ENCODE measurements at places on chromosomes 4 and X.

GRCh38 chr4:124713185-124713592 lies 657 bp upstream of the ANKRD50 start:
- peak; percentile 23 for DNase-seq

DNA sequence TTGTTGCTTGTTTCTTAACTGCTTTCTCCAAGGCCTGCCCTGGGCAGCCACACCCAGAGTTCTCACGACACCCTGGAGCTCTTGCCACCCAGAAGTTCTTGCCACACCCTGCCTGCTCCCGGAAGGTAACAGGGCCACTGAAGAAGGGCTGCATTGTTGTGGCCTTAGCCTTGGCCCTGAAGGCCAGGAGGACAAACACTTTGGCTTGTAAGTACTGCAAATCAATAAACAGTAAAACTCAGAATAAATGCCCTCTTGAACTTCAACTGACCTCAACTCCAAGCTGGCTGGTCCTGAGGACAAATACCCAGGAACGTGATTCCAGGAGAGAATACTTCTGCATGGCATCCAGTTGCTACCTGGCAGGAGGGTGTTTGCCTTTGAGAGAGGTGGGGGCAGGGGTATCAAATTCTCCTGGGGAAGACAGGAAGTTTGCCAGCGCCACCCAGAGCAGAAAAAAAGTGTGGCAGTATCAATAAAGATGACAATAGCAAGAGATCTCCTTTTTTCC lies 54.1 kb downstream of the TLR10 start:
- no peak for DNase-seq

DNA sequence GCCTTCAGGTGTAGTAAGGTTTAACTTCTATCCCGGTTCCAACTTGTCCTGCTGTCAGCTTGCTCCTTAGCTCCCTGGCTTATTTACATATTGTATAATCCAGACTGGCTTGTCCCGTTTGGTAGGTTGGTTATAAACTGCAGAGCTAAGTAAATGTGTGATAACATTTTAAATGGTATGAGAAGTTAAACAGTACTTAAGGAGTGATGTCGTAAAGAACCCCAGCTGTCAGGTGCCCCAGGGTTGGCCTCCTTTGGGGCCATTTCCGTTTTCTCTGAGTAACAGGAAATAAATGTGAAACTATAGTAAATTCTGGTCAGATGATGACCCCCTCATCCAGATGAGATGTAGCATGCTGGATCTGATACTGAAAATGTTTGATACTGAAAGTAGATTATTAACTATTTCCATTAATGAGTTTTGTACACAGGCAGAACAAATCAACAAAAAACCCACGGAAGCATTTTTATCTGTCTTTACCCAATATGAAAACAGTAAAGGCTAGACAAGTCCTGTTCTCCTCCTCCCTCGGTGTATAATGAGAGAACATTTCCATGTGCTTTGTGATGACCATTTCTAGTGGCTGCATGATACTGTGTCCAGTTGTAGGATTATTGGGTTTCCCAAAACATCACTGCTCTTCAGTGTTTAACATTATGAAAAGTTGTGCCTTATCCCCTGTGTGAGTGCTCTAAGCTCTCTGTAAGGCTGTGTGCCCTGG lies 22.4 kb downstream of the GAB1 start:
- DNase-seq: no peak

DNA sequence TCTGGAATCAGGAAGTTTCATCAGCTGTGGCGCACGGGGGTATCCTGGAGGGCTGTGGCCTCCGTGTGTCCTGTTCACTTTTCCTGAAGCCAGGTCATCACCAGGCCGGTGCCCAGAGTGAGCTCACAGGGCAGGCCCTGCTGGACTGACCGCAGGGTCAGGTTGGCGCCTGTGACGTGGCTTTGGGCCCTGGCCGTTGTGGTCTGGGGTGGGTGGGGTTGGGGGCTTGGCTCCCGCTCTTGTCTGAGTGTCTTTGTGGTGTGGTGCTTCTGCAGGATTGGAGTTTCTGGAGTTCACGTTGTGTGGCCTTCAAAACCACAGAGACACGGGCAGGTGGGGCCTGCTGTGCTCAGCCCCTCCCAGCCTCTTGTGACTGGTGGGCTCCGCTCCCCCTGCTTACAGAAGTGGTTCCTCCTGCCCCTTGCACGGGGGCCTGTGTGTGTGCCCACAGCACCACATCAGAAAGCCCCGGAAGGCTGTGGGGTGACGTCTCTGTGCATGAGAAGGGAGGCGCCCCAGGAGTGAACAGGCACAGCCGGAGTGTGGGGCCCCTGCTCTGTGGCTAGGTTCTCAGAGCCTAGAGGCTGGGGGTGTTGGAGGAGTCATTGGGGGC lies 9.5 kb downstream of the RGS12 start:
- DNase-seq: peak; percentile 82

DNA sequence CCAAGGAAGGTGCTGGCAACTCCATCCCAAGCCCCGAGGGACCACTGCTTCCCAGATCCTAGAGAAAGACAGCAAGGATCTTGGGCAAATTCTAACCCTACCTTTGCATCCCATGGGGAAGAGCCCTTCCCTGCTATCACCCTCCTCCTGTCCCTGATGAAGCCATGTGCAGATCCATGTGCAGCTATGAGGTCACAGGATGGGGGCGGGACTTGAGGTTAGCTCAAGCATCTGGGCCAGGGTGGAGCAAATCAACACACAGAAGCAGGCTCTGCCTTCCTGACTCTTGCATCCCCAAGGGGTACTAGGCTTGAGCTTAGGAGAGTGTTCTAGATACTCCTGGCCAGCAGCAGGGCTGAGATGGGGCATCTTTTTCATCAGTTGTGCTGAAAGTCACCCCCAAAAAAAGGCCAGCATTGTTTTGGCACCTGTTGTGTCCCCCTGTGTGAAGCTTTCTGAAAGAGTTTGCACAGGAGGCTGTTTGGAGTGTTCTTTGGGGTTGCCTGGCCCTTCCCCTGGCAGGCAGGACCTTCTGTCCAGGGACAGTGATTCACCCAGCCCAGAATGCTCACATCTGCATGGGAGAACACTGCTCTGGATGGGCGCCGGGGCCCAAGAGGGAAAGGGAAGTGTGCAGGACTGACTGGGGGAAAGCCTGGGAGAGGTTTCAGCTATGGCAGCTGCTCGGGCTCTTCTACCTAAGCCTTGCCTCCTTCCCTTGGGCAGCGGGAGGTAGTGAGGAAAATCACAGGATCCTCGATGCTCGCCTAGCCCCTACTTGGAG lies 50.8 kb downstream of the PRPS1 start:
- peak; percentile 74 for DNase-seq

- DNase-seq: no peak
Observed at GRCh38 chr4:104248726-104249125, 246.0 kb downstream of the CXXC4 start.

- DNase-seq: no peak
Observed at GRCh38 chrX:38236901-38237615, 16.4 kb upstream of the SRPX start.

DNA sequence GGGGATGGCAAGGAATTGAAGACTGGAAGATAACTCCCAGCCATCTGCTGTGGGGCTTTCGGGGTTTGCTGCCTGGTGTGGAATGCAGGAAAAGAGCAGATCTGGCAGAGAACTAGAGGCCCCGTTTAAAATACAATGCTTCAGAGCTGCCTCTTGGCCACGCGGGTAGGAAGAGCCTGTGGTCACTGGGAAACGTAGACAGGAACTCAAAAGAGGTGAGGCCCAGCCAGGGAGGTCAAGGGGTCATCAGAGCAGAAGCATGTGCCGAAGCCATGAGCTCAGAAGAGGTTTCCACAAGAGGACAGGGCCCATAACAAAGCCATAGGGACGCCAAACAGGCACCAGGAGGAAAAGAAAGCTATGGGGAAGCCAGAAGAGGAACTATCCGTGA lies 14.5 kb upstream of the STS start:
- DNase-seq: no peak

- DNase-seq: no peak
Observed at GRCh38 chr4:97367878-97368277, 775.4 kb downstream of the STPG2 start.

DNA sequence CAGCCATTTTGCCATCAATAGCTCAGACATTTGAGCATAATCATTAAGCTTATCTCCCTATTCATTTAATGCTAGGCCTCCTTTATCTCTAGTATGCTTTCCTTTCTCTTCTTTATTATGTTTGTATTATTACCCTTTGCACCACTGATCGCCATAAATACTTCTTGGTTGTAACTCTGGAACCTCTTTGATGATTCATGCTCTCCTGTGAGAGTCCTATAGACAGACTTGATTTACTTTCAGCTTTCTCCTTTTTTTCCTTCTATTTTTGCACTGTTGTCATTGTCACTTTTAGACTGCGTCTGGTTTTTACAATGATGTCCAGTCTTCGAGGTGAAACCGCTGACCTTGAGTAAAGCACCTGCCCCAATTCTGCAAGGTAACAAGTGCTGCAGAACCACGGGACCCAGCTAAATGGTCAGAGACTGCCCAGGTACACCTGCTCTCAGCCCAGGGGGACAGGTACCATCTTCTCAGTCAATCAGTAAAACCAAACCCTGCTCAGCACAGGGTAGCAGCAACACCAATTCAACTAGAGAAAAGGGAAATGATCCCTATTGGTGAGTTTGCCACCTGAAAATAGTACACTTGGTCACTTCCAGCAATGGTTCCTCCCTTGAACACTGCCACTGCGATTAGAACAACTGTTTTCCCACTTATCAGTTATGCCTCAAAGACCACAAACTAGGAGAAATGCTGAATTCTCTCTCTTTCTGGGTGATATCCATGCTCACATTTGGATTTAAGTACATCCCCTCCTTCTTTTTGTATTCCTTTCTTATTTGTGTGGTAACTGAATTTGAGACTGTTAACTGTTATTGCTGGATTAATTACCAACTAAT lies 125.1 kb downstream of the MAML3 start:
- DNase-seq: no peak

- no peak for DNase-seq
Observed at GRCh38 chr4:173415092-173415491, 16.2 kb upstream of the SCRG1 start.

DNA sequence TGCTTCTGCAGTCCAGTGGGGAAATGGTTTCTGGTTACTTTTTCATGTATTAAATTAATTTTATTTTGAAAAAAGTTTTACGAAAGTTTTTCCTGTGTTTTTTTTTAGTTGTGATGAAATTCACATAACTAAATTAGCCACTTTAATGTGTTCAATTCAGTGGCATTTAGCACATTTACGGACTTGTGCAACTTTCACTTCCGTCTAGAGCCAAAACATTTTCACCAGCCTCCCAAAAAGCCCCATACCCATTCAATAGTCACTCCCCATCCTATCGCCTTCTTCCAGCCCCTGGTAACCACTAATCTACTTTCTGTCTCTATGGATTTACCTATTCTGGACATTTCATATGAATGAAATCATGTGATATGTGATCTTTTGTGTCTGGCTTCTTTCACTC lies 22.8 kb upstream of the TBL1X start:
- no peak for DNase-seq

- DNase-seq: no peak
Observed at GRCh38 chr4:82522472-82522871, 39.3 kb downstream of the TMEM150C start.

DNA sequence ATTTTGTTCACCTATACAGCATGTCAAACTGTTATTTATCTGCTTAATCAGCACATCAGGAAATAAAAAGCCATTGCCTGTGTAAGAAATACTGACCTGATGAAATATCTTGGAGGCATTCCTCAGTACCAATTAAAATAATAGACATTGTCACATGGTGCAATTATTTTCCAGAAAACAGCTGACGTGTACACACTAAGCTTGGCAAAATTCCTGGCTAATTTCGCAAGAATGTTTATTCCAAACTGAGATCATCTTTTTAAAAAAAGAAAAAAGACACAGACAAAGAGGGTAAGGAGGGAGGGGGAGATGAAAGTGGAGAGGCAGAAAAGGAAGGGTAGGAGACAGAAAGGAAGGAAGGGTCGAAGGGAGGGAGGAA lies 61.9 kb upstream of the NFKB1 start:
- DNase-seq: no peak

GRCh38 chr4:148311526-148311925 lies 130.7 kb downstream of the NR3C2 start:
- DNase-seq: no peak

DNA sequence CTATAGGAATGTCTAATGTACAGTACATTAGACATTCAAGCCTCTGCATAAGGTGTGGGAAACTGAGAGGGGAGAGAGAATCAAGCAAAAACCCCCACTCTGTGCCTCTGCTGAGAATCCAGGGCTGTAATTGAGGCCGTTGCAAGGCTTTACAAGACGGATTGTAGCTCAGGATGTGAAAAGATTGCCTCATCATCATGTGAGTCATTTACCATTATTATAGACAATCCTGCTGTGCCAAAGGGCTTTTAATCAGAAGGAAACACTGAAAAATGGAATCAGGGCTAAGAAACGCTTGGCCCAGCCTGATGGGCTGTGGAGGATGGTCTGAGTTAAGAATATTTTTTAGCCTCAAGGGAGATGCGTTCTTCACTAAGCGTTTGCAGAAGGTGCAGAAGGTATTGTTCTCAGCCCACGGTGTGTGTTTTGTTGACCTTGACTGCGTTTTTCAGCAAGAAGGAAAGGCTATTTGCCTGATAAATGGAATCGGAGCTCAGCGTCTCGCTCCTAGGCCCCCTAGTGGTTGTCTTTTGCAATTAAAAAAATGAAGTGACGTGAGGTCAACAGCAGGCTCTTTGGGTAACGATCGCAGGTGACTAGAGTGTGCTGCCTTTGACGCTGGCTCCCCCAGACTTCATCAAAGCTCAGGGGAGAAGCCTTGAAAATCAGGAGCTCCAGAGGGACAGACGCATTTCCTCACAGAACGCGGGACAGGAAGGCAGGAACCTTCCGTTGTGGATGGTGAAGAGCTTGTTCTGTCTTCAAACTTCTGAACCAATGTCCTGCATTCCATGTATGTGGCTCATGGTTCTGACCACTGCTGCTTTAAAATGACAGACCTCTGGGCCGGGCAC lies 18.1 kb upstream of the CHRNA9 start:
- peak; percentile 65 for DNase-seq

DNA sequence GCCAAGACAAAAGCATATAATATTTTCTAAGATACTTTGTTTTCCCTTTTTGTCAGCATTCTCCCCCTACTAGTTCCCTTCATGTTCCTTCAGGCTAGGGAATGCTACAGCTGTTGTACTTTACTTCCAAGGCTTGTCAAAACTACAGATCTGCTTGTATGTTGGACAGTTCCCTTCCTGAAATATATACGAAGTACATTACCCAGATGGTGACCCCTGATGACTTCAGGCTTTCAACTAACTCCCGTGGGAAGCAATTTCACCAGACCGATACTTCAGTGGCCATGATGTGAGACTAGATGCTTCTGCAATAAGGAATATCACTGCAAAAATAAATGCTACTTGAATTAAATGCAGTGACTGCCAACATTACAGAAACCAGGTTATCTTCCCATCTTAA lies 332.8 kb downstream of the SH2D1A start:
- no peak for DNase-seq

- no peak for DNase-seq
Observed at GRCh38 chr4:36115312-36115711, 129.0 kb downstream of the ARAP2 start.
